ENCODE measurements at places on chromosomes 7 and 10. TPM values are rescaled to one million over a fixed set of nuclear protein-coding genes. Genes with fewer than 3 reads are reported as not detected.

Gene ITGA8
- 0.07 TPM for total RNA-seq

Gene IL2RA
- not detected for total RNA-seq

Gene RTKN2
- total RNA-seq: 21.9 TPM

Gene SMURF1
- total RNA-seq: 18.4 TPM

Gene SIRT1
- 42.6 TPM for total RNA-seq

Gene AASS
- 38.8 TPM for total RNA-seq

Gene HTR7
- total RNA-seq: not detected

Gene CCDC172
- total RNA-seq: not detected

Gene ATOH7
- not detected for total RNA-seq

Gene CREB3L2
- total RNA-seq: 20.4 TPM

Gene FAM237B
- not detected for total RNA-seq

Gene SMNDC1
- total RNA-seq: 57.8 TPM

Gene CALN1
- not detected for total RNA-seq

Gene CPA2
- total RNA-seq: 0.26 TPM

Gene BMPR1A
- 112 TPM for total RNA-seq

Gene ZNF485
- total RNA-seq: 5.1 TPM

Gene SPAM1
- total RNA-seq: not detected

Gene HOXA3
- not detected for total RNA-seq

Gene CNPY1
- not detected for total RNA-seq

Gene SOSTDC1
- total RNA-seq: not detected

Gene KIAA1549
- 4.2 TPM for total RNA-seq

Gene STEAP1
- 188 TPM for total RNA-seq

Gene FOXK1
- 43.8 TPM for total RNA-seq

Gene KCNH2
- total RNA-seq: 4.0 TPM

Gene MXI1
- total RNA-seq: 21.1 TPM

Gene MACC1
- total RNA-seq: not detected

Gene MORN4
- 13.4 TPM for total RNA-seq

Gene SH2D4B
- total RNA-seq: 0.07 TPM

Gene FAM25G
- total RNA-seq: not detected

Gene ZNF736
- total RNA-seq: 3.2 TPM

Gene GDF2
- total RNA-seq: not detected

Gene WEE2
- not detected for total RNA-seq

Gene DGKB
- total RNA-seq: not detected

Gene HERC4
- 48.5 TPM for total RNA-seq

Gene GFRA1
- total RNA-seq: not detected

Gene ADRB1
- total RNA-seq: 81.6 TPM

Gene TLL2
- total RNA-seq: 0.09 TPM

Gene HOXA5
- total RNA-seq: not detected

Gene APBB1IP
- not detected for total RNA-seq

Gene FANK1
- 0.83 TPM for total RNA-seq

Gene NPFFR1
- 0.02 TPM for total RNA-seq

Gene CUBN
- total RNA-seq: 1.9 TPM

Gene CRPPA
- 0.15 TPM for total RNA-seq

Gene ZKSCAN1
- total RNA-seq: 69.5 TPM

Gene HACD1
- total RNA-seq: 14.1 TPM
